Activated CD4-positive, alpha-beta memory T cell treated with anti-CD3 and anti-CD28 coated beads, Interleukin-2, amount 10 ng/mL, durations not matched to agents 7 days and 5 days (primary cell): ENCODE measurements at places on chromosomes 16 and 17.

DNA sequence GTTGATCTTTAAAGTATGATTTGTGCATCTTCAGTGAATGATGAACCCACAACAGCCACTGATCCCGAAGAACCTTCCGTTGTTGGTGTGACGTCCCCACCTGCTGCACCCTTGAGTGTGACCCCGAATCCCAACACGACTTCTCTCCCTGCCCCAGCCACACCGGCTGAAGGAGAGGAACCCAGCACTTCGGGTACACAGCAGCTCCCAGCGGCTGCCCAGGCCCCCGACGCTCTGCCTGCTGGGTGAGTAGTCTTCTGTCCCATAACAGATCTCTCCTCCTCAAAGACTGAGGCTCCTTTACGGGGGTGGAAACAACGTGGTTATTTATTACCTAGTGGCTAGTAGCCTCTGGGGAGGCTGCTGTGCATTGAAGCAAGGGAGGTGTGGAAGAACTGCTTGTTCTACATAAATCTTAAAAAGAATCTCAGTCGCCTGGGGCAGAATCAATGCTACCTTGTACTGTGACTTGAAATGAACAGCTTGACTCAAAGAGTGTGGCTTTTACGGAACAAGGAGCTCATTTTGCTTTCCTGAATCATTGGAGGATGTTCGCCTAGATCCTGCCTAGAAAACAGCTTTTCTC is 63.0 kb upstream of the CLEC18A start:
- DNase-seq: no peak

GRCh38 chr16:759110-759910 is 1.2 kb upstream of the MSLN start:
- no peak for DNase-seq

DNA sequence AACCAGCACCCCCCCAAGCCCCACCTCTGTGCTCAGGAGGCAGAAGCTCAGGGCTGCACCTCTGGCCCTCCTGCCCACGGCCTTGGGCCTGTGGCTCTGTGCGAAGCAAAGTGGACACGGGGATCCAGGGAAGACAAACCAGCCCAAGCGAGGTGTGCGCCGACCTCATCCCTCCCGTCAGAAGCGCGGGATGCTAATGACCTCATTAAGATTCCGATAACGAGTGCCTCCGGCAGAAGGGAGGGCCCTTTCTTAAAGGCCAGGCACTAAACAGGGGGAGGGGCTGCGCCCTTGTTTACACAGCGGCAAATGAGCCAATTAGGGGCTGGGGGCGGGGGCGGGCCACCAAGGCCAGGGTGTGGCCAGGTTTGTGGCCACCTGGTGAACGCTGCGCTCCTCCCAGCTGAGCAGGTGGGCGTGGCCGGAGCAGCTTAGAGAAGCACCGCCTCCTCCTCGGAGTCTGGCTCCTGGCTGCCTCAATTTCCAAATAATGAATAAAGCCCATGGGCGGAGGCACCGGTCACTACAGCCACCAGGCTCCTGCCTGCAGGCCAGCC is 3.2 kb downstream of the CBX4 start:
- DNase-seq: no peak

GRCh38 chr16:49484936-49485335 is 111.3 kb downstream of the C16orf78 start:
- DNase-seq: no peak

- no peak for DNase-seq
Measured at GRCh38 chr16:66036184-66036583, 330.3 kb upstream of the CDH5 start.

- DNase-seq: no peak
Measured at GRCh38 chr17:17122781-17123483, 80.7 kb downstream of the MPRIP start.

GRCh38 chr16:57755726-57756423 is 20.3 kb downstream of the KATNB1 start:
- no peak for DNase-seq

- DNase-seq: no peak
Measured at GRCh38 chr17:27446569-27447301, 9.5 kb upstream of the KSR1 start.

GRCh38 chr16:87201790-87202189 is 115.4 kb downstream of the C16orf95 start:
- no peak for DNase-seq

DNA sequence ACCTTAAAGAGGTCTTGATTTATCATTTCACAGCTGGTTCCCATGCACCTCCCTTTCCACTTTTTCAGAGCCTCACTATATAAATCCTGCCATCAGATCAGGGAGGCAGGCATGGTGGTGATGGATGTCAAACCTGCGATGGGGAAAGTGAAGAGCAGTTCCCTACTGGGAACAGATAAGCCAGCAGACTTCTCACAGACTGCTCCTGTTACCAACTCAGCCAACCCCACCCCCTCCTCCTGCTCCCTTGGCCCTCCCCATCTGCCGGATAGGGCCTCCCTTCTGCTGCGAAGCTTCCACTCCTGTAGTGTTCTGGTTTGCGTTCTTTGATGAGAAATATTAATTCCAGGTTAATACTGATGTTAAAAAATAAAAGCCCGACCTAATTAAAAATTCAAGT is 232.1 kb downstream of the STX8 start:
- DNase-seq: no peak

GRCh38 chr17:76146053-76146851 is 5.2 kb upstream of the FOXJ1 start:
- DNase-seq: peak; percentile 35

- no peak for DNase-seq
Measured at GRCh38 chr17:81406117-81406953, 11.1 kb downstream of the BAHCC1 start.

- no peak for DNase-seq
Measured at GRCh38 chr16:86827521-86827920, 249.2 kb downstream of the FOXL1 start.

DNA sequence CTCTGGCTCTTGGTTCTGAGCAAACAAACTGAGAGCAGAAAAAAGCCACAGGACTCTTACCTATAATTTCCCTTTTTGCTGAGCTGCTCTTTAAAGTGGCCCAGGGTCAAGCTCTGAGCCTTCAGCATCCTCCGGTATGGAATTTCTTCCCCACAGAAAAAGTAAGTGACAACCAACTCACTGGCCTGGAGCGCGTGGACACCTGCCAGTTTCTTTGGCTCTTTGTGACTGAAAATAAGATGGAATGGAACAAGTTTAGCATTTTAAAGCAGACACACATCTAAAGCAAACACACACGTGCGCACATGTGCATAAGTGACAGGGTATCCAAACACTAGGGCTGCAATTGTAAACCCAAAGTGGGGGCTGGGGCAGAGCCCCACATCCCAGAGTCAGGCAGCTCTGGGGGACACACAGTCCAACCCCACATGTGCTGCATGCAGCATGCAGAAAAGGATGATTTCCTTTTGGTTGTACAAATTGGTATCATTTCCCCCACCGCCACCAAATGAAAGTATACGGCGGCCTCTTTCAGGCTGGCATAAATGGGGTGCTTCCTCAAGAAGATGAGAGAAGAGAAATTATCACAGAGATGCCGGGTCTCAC is 27.5 kb downstream of the AXIN2 start:
- DNase-seq: no peak

DNA sequence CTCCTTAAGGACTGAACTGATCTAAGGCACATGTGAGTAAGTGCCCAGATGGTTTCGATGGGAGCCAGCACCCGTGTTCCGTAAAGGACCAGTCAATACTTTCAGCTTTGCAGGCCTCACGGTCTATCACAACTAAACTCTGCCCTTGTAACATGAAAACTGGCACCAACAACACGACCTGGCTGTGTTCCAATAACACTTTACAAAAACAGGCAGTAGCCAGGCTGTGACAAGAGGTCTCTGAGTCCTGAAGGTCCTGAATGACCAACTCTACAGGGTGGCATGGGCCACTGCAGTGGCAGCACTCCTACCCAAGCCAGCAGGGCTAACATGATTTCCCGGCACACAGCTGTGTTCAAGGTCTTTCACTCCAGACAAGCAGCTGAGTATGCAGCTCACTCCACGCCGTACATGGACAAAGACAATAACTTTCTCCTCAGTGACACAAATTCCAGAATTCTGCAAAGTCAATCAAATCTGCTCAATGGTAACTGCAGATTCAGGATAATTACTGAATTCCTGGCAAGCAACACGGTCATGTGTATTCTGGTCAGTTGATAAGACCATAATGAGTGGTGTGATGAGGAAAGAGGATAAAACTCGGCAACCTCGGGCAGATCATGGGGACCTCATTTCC is 15.3 kb downstream of the NPLOC4 start:
- DNase-seq: no peak

- DNase-seq: no peak
Measured at GRCh38 chr16:76035689-76036088, 241.5 kb upstream of the CNTNAP4 start.

GRCh38 chr16:3188925-3189825 is 1.2 kb downstream of the OR1F1 start:
- peak; percentile 60 for DNase-seq

GRCh38 chr17:16977932-16978331 is 6.0 kb upstream of the TNFRSF13B start:
- no peak for DNase-seq

- DNase-seq: peak; percentile 93
Measured at GRCh38 chr17:30824356-30825145, at the start of gene CRLF3. TSS of gene CRLF3 (minus strand) at chr17:30824692. CDS start at chr17:30824651, 41 bp downstream.

DNA sequence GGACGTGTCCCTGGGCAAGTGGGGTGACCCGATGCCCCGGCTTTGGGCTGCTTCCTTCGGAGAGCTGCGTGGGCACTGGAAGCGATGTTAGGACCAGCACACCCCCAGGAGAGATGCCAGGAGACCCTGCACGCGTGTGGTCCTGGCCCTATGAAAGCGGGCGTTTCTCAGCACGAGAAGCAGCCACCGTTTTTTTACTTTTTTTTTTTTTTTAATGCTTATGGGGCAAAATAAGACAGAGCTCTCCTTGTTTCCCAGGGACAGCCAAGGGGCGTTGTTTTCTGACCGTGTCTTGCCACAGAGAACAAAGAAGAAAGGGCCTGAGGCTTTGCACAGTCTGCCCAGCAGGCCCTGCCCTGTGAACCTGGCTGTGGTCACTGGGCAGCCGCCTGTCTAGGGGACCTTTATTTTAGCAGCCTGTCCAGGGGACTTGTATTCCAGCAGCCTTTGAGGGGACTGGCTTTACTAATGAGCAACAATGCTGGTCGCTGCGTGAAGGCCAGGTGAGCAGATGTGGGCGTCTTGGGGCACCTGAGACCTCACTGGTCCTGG is 996 bp downstream of the SLC25A10 start:
- no peak for DNase-seq

GRCh38 chr16:70257391-70257790 is 5.7 kb upstream of the EXOSC6 start:
- no peak for DNase-seq

DNA sequence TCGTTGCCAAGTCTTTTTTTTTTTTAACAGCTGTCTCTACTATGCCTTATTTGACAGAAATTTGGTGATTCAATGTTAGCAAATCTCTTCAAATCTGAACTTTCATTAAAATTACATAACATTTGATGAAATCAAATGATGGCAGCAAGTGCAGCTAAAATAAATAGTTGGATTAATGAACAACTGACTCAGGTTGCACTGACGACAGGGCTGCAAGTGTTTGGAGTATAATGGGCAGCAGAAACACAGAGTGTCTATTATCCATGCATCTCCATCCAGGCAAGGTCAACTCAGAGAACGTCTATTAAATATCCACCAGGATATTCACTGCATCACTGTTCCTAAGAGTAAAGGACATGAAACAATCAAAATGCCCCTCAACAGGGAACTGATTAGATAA is 109.8 kb downstream of the SLC39A11 start:
- DNase-seq: no peak

- DNase-seq: peak; percentile 27
Measured at GRCh38 chr17:41710472-41711090, 1.6 kb upstream of the GAST start.

GRCh38 chr16:28823291-28823872 is 583 bp downstream of the ATXN2L start:
- no peak for DNase-seq

DNA sequence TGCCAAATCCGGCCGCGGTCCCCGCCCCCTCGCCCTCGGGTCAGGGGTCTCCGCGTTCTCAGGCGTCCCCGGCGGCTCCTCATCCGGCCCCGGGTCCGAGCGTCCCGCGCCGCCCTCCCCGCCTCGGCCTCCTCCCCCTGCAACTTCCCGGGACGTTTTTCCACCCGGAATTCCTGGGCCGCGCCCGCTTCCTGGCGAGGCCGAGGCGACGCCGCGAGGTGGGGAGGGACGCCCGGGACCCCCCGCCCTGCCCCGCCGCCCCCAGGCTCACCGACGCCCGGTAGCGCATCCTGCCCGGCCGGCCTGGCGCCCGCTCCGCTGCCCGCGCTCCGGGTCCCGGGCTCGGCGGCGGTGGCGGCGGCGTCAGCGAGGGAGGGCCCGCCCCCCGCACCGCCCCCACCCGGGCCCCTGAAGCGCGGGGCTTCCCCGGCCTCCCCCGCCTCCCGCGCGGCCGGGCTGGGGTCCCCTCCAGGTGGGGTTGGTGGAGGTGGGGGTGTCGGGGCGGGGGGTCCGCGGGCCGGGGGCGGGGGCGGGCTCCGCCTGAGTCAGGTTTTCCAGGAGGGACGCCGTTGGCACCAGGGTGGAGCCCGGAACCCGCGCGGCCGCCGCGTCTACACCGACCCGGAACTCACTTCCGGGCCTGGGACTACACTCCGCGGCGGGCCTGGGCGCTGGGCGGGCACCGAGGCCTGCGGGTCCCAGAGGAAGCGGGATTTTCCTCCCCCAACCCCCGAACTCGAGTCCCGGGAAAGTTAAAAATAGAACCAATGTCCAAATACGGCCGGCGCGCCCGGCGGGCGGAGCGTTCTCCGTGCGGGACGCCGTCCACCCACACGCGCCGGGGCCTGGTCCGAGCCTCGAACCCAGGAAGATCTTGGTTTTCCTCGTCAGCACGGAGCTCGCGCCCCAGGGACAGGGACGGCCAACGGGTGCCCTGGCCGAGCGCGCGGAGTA is 6.8 kb downstream of the MYO1C start:
- DNase-seq: peak; percentile 70

DNA sequence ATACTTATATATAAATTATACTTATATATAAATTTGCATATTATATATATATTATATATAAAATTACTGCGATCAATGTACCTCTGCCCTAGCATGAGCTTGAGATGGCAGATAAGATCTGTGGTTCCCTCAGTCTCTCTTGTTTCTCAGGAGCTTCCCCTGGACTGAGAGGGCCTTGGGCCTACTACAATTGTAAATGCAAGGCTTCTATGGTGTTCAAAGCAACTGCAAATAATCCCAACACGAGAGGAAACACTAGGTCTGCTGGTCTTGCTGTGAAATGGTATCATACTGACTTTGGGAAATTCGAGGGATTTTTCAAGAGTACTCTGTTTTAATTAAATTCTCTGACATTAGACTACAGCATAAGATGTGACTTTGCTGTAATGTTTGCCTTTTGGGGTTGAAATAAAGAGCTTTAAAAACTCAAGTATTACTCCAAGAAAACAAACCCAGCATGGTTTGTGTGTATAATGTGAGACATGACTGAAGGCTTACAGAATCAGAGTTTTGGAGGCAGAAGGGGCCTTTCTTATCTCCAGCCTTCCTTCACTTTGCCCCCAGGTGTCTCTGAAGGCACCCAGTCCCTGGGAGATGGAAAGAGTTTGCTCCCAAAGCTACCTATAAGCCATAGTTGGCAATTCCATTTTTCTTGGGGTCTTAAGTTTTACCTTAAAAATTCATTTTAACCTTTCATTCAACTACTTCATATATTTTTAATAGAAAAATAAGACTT is 24.2 kb downstream of the ACSM1 start:
- DNase-seq: no peak
